ENCODE measurements at places on chromosomes 2 and 18.

GRCh38 chr2:186835628-186836027 is 13.3 kb downstream of the ZSWIM2 start:
- DNase-seq, result no peak

DNA sequence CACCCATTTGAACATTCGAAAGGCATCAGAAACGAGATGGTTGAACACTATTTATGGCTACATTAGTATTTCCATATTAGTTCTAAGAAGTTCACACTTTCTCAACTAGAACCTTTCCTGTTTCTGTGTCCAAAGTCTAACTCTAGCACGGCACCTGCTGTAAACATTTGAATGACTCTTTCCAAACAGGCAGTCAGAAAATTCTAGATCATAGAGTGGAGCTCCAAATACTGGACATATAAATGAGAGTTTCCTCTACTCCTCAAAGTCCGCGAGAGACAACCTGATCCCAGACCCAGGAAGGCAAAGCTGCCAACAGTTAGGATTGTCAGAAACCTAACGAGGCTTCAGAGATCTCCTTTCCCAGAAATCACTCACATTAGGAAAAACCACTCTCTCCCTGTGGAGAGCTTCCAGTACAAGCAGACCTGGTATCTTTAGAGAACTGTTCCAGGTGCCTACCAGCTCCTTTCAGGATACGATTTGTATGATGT is 10.6 kb downstream of the RND3 start:
- DNase-seq, result no peak

DNA sequence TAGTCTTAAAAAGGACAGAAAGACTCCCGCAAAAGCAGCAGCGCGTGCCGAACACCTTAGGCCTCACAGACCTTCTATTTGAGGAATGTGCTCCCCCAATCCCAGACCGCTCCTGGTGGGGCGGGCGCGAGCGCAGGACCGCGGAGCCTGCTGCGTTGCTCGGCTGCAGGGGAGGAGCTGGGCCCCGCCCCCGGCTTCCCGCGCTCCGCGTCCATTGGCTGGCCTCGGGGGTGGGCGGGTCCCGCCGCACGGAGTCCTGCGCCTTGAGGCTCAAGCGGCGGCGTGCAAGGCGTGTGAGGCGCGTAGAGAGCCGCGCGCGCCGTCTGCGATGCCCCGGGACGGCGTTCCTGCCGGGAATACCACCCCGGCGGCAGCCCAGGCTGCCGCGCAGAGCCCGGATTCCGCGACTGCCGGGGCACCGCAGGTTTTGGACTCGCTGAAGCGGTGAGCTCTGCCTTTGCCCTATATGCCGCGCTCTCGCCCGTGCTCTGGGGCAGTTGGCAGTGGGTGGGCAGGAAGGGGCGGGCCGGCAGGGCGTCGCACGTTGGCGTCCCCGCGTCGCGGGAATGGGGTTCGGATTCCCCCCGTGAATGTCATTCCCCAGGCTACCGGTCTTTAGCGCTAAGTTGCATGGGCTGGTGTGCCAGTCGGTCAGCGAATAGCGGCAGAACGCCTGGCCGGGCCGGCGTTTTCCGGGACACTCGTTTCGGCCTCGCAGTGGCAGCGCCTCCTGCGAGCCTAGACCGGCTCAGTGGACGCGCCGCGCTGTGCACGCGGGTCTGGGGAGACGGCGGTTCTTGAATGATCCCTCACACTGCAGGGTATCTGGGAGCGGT is 49.6 kb upstream of the PAIP2B start:
- peak; percentile 77 for DNase-seq

- DNase-seq, result no peak
Observed at GRCh38 chr2:8849327-8849726, 11.9 kb upstream of the KIDINS220 start.

GRCh38 chr2:23157812-23158211 is 227.2 kb upstream of the KLHL29 start:
- no peak for DNase-seq

- DNase-seq, result no peak
Observed at GRCh38 chr2:165382362-165382761, 87.1 kb upstream of the CSRNP3 start.

DNA sequence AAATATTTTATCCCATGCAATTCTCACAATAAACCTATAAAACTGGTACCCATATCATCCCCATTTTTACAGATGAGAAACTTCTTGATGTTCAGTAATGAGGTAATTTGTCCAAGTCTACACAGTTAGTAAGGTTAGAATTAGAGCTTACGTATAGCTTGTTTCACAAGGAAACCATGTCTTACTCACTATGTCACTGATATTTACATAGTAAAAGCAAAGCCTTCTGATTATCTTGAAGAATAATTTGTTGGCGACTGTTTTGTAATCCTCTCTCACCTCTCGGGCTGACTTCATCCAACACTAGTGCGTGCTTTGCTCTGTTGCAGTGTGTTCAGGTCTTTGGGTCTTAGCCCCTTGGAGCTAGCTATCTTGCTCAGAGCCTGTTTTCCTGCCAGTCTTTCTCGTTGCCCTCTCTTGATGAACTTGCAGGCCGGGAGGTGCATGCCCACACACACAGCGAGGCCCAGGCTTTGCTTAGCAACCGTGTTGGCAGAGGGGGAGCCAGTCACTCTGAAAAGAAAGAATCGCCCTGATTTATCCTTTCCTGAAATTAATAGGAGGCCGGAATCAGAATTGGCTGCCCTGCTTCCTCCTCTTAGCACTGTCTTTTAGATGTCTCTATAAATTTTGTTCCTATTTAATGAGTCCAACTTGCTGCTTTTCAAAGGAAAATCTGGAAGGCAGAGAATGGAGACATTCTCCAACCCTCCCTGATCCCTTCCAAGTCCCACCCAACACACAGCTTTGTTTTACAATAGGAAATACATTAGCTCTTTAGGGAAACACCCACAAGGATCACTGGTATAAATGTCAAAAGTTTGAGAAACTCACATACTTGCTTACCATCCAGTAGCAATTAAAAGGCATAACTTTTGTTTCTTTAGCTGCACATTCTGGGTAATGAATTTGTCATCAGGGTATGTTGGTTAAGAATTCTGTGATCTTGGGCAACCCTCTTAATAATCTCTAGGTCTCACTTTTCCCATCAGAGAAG is 97.6 kb upstream of the SEC11C start:
- DNase-seq, result no peak

DNA sequence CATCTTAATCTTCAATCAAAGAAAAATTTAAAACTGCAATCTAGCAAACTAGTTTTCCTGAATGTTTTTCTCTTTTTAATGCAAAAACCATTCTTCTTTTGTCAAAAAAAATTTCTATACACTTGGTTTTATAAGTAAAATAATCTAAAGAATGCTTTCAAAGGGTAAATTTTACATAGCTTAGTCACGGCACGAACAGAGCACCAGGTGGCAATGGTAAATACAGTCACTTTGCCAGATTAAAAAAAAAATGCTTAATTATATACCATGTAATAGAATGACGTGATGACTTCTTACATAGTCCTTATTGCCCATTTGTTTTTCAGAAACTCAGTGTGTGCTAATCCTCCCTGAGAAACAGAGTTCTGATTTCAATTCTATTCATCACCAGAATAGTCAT is 10.4 kb downstream of the FEZ2 start:
- no peak for DNase-seq

- DNase-seq, result peak; percentile 43
Observed at GRCh38 chr2:182452456-182452990, 25.7 kb upstream of the PDE1A start.

GRCh38 chr2:203579730-203580129 is 44.6 kb upstream of the RAPH1 start:
- DNase-seq, result no peak

DNA sequence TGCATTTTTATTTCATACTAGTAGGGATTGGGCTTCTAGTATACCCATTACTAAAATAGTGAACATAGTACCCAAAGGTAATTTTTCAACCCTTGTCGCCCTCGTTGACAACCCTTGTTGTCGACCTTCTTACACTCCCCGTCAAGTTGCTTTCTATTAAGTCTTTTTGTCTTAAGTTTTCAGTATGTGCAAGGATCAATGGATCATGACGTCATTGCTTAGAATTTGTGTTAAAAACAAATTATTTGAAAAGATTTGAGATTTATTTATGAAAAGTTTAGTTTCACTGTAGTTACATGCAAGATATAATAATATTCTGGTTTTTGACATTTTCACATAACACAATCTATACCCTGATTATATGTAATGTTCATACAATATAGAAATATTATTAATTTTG is 110.4 kb downstream of the CBLN2 start:
- DNase-seq, result no peak

DNA sequence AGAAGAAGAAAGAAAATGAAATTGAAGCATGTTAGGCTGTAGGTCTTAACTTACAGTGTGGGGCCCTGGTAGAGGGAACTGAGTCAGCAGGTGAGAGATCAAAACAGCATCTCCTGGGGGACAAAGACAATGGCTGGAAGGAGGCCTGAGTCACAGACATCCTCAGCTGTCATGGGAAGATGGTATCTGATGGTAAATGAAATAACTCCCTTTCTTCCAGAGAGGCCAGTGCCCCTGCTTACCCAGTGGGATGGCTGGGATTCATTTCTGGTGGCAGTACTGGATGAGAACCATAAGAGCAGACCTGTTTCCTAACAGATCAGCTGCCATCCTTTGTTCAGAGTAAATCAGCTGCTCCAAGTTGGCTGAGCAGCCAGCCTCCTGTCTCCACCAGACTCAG is 251.3 kb upstream of the EPAS1 start:
- DNase-seq, result no peak

GRCh38 chr2:45190481-45190942 is 181.3 kb upstream of the SIX2 start:
- no peak for DNase-seq

DNA sequence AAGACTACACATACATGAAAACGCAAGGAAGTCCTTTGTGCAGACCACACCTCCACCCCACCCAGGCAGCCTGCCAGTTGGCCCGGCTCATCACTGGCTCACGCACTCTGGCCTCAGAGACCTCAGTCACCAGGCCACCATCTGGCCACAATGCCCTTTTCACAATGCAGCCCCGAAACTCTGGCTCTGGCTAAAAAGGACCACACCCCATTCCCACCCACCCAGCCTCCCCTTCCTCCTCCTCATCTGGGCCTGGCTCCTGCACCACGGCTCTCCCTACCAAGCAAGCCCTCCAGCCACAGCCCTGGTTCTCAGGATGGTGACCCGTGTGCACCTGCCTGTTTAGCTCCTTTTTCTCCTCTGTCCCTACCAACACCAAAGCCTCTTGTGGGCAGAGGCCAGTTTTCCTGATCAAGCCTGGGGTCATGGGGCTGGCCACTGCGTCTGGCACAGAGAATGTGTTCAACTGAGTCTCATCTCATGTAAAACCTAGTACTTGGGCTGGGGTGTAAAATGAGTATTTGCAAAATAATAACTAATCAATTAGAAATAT is 7.4 kb downstream of the HDAC4 start:
- DNase-seq, result no peak

DNA sequence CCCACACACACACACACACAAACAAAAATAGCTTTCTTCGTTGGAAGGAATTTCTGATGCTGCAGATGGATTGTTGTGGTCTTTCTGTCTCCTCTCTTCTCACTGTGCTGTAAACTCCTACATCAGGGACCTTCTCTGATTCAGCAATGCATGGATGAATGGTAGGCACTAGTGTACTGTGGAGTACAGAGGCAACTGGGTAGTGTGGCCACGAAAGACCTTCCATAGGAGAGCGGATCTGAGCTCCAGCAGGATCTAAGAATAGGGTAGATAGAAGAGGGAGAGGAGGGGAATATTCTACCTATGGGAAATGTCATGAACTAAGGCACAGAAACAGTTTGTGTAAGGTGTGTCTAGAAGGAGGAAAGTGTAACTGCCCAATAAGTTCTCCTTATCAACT is 266.8 kb downstream of the MYCN start:
- DNase-seq, result no peak

DNA sequence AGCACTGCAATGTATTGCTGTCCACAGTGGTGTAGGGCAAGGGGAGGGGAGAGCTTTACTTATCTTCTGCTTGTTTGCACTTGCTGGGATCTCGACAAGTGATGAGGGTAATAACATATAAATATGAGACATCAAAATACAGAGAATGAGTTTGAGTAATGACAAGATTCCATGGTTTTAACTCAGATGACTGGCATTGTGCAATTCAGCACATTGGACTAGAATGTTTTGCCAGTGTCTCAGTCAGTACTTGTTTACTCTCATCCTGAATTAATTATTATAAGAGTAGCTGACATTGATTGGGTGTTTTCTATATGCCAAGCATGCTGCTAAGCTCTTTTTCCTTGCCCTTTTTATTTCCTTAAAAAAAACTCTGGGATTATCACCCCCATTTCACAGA is 306.7 kb upstream of the MMADHC start:
- no peak for DNase-seq

DNA sequence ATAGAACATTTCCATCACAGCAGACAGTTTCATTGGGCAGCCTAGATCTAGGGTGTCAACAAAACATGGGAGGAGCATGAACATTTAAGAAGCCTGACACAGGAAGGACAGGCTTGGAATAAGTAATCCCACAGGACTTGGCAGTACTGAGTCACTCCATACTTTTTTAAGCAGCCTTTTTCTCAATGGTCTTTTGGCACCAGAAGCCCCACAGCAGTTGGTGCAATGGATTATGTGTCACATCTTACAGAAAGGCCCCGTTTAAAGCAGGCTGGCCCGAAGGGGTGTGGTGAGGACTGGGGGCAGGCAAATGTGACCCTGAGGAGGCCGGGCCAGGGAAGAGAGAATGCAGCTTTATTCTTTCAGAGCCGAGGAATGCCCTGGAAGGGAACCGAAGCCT is 26.6 kb downstream of the SPTBN1 start:
- no peak for DNase-seq

DNA sequence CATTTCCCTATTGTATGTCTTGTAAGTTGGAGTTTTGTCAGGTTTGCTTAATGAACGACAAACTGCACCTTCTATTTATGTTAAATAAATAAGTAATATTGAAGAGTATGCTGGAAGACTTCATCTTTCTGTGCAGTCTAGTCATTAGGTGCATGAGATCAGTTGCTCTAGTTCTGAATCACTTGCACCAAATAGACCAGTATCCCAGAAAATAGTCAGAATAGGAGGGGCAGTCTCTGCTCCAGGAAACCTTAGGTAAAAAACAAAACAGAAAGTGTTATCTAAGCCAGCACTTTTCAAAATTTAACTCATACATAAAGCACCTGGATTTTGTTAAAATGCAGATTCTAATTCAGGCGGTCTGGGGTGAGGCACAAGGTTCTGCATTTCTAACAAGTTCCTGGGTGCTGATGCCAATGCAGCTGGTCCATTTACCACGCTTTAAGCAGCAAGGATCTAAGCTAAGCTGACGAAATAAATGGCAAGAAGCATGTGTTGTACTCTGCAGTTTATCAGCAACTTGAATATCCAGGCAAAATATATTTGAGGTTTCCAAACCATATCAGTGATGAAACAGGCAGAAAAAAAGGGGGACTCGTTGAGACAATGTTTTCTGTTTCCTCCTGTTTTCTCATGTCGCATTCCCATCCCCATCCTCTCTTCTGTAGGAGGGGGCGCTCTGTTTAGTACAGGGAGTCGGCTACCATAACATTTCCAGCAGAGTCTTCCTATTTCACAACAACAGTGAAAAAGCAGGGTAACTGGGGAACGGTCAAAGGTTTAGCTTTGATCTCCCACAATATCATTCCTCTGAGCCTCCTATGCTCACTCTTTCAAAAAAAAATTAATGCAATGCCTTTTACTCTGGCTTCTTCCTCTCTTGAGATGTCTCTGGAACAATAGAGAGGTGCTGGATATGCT is 106.4 kb downstream of the MBD2 start:
- no peak for DNase-seq

All from NCI-H2171 treated with DMSO at 0.1 percent for 48 hours (cell line).